PC-3 (cell line): ENCODE measurements at places on chromosomes 4 and X. TPM values are rescaled to one million over a fixed set of nuclear protein-coding genes. Genes with fewer than 3 reads are reported as not detected.

DNA sequence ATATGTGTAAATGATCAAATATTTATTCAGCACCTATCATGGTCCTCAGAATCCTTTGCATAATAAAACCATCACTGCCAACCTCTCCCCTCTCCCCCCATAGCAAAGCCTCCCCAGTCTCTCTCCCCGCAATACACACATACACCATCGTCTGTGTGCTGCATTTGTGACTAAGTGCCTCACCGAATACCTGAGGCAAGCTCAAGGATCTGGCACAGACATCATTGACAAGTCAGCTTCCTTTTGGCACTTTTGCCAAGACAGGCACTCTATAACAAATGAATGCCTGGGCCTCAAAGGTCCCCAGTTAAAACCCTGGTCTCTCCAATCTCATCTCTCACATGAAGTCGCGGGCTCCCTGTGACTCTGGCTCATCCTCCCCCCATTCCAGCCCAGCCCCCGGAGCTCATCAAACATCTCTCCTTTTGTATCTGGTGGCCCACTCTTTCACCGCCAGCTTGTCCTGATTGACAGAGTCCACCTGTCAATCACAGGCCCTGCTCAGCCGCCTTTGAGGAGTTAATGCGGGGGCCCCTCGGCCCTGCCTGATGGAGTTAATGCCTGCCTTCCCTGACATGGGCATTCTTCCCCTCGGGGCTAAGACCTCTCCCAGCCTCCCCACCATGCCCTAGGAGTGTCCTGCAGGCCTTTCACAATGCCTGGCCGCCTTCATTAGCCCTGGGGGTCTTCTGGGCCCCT is 135.8 kb upstream of the ATP6AP2 start:
- no peak overlapping the region for H3K27ac ChIP-seq
- H3K27me3 ChIP-seq = peaks cover 13% of the 10 kb centered on the region; the same call in 1 of the 2 replicates
- H3K4me1 ChIP-seq = no peaks in the 10 kb centered on the region
- H3K4me3 ChIP-seq = no peak overlapping the region
- no peaks in the 10 kb centered on the region for H3K36me3 ChIP-seq
- peak; percentile 22 for DNase-seq

Gene ZNF81
- 4.4 and 9.5 TPM in 2 replicates for total RNA-seq

DNA sequence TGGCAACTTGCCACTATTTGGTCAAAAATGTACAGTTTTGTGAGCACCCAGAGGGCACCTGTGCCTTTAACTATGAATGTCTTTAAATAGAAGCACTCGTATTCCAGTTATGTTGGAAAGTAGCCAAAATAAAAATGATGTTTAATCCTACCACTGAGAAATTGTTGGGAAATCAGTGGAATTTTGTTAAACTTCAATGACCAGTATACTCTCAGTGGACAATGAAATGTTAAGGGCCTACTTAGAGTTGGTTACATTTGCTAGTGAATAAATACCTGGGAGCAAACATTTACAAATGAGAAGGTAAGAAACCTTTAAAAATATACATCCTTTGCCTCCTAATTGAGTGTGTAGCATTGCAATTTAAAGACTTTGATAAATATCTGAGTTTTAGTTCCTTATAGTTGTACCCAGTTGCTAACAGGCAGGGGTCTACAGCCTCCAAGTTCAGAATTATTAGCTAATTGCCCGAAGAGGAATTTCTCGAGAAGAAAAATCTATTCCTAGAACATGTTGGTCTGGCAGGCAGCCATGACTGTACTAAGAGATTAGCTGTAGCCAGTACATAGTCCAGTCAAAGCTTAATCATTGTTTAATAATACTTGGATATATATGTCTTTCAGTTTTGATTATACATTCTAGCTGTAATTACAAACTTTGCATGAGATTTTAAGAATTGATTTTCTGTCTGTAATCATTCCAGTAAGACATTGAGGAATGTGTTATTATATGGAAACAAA is 93.2 kb downstream of the IL1RAPL2 start:
- no peaks in the 10 kb centered on the region for H3K27me3 ChIP-seq
- no peak overlapping the region; the same call in 1 of the 2 replicates for H3K27ac ChIP-seq
- H3K4me1 ChIP-seq = peaks cover 15% of the 10 kb centered on the region
- H3K4me3 ChIP-seq = peak overlapping the region; percentile 36; the same call in 1 of the 2 replicates

GRCh38 chr4:31234901-31235300 is 514.7 kb downstream of the PCDH7 start:
- DNase-seq = no peak
- H3K4me3 ChIP-seq = no peak overlapping the region
- H3K27ac ChIP-seq = no peak overlapping the region

GRCh38 chr4:39613093-39613656 is 25.5 kb downstream of the SMIM14 start:
- peaks cover 72% of the 10 kb centered on the region for H3K4me1 ChIP-seq
- peak overlapping the region; percentile 78 for H3K27ac ChIP-seq

DNA sequence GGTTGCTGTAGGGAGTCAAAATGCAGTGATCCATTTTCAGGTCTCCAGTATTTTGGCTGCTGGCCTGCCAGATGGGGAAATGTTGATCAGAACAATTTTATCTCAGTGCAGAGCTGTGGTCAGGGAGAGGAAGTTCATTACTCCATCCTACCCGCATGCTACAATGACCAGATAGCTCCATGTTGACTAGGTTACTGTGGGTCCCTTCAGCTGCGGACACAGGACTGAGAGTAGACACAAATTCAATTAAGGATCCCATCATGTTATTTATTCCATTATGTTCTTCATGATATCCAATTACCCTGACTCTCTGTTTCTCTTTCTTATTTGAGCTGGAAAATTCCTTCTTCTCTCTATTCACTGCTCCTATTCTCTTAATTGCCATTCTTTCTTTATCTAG is 16.3 kb downstream of the SYNPO2 start:
- no peak overlapping the region for H3K4me3 ChIP-seq
- H3K27me3 ChIP-seq = no peaks in the 10 kb centered on the region
- H3K4me1 ChIP-seq = no peaks in the 10 kb centered on the region
- no peak for DNase-seq
- H3K36me3 ChIP-seq = no peaks in the 10 kb centered on the region
- H3K27ac ChIP-seq = no peak overlapping the region

DNA sequence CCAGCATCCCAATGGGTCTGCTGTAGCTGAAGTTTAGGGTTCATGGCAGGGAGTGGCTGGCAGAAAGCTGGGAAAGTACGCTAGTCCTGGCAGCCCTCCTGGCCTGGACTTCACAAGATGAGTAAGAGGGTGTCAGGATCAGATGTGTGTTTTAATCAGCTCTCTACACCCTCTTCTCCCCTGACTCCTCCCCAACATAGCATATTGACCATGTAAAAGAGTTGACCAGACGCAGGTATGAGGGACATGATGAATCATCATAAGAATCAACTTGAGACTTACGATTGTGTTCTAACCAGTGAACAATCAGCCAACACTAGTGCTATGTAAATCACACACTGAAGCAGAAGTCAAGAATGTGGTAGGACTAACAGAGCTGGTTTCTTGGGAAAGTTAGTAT is 5.3 kb downstream of the SOWAHB start:
- H3K36me3 ChIP-seq = no peaks in the 10 kb centered on the region
- DNase-seq = peak; percentile 76
- no peak overlapping the region for H3K4me3 ChIP-seq
- peaks cover 19% of the 10 kb centered on the region for H3K4me1 ChIP-seq
- H3K27ac ChIP-seq = peak overlapping the region; percentile 67

Gene FTSJ1
- 175 and 189 TPM in 2 replicates for total RNA-seq

DNA sequence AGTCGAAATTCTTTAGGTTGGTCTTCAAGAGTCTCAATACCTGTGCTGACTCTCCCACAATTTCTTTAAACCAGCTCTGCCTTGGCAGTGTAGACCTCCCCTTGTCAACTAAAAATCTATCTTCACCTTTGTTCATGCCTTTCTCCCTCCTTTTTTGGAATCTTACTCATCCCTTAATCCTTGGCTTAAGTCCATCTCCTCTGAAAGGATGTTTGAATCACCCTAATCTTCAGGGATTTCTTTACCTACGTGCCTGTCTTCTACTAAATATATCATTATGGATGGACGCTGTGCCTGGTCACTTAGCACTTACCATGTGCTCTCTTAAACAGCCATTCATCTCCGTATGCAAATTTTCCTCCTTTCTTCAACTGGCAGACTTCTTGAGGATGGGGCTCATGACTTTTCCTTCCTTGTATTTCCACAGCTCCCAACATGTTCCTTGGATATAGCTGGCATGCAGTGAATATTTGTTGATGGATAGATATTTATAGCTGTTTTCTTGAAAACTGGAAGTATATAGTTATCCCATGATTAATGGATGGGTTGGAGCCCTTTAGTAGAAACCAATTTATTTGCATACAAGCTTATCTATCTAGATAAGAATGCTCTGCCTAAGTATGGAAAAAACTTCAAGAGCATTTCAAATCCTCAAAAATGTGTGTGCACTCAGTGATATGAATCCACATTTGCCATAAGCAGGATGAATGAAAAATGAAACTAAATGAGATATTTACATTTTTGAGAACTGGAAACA is 166.6 kb downstream of the SPRY1 start:
- DNase-seq = peak; percentile 82
- H3K27ac ChIP-seq = peak overlapping the region; percentile 68
- peaks cover 36% of the 10 kb centered on the region for H3K4me1 ChIP-seq
- H3K4me3 ChIP-seq = no peak overlapping the region
- no peaks in the 10 kb centered on the region for H3K27me3 ChIP-seq
- H3K36me3 ChIP-seq = no peaks in the 10 kb centered on the region

- no peak for DNase-seq
- peaks cover 22% of the 10 kb centered on the region for H3K4me1 ChIP-seq
- no peak overlapping the region for H3K4me3 ChIP-seq
- H3K36me3 ChIP-seq = no peaks in the 10 kb centered on the region
- H3K27me3 ChIP-seq = no peaks in the 10 kb centered on the region
Observed at GRCh38 chr4:53941331-53941730, 123.1 kb downstream of the CHIC2 start.

GRCh38 chrX:153928846-153929245 is 2.8 kb upstream of the ARHGAP4 start:
- peaks cover 11% of the 10 kb centered on the region for H3K36me3 ChIP-seq
- peaks cover 26% of the 10 kb centered on the region for H3K4me1 ChIP-seq
- no peak overlapping the region for H3K27ac ChIP-seq

GRCh38 chrX:68084765-68085164 is 348.5 kb downstream of the OPHN1 start:
- H3K27me3 ChIP-seq = no peaks in the 10 kb centered on the region
- DNase-seq = no peak
- H3K27ac ChIP-seq = no peak overlapping the region
- no peak overlapping the region for H3K4me3 ChIP-seq
- no peaks in the 10 kb centered on the region for H3K4me1 ChIP-seq
- no peaks in the 10 kb centered on the region for H3K36me3 ChIP-seq

DNA sequence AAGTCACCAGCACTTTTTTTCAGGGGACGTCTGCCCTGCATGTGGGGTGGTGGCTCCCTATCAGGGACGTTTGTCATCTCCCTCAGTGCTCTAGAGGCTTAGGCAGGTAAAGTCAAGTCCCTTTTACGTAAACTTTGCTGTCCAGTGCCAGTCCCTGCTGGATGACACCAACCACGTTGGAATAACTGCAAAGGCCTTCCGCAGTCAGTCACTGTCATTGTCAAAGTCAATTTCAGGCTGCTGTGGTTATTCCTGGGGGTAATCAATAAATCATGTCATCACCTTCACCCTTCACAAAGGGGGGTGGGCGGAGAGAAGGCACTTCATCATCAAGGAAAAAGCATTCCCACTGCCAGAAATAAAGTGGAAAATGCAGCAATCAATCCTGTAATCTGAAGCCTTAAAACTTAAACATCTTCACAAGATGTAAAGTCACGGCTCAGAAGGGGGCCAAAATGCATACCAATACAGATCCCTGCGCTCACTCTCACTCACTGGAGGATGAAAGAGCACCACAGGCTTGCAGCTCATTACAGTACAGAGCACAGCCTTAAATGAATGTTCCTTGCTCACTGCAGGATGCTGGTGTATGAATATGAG is 56.2 kb downstream of the CLDN22 start:
- H3K4me1 ChIP-seq = peaks cover 20% of the 10 kb centered on the region
- H3K27me3 ChIP-seq = no peaks in the 10 kb centered on the region
- H3K27ac ChIP-seq = no peak overlapping the region
- peaks cover 9% of the 10 kb centered on the region; the same call in 1 of the 2 replicates for H3K36me3 ChIP-seq

- no peaks in the 10 kb centered on the region for H3K4me1 ChIP-seq
- H3K36me3 ChIP-seq = no peaks in the 10 kb centered on the region
- no peak overlapping the region for H3K4me3 ChIP-seq
Observed at GRCh38 chr4:98802770-98803198, 126.1 kb downstream of the EIF4E start.

DNA sequence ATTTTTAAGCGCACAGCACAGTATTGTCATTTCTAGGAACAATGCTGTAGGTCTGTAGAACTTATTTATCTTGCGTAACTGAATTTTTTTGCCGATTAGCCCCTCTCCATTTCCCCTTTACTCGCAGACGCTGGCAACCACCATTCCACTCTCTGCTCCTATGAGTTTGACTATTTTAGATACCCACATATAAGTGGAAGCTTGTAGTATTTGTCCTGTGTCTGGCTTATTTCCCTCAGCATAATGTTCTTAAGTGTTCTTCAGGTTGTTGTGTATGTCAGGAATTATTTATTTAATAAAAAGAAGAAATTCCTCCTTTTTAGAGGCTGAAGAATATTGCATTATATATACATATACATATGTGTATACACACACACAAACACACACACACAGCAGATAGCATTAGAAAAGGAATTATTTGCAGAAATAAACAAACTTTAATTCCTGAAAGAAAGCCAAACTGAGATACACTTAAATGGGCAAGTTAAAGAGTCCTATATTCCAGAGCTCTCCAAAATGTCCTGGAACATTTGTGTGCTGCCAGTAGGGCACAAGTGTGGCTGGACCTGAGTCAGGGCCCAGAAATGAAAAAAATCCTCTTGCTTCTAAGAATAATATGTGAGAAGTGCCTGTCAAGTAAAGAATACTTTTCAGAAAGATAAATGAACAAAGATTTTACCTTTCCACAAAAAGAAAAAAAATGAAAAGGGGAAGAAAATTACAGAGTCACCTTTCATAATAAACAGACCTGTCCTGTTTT is 4.5 kb upstream of the ZNF330 start:
- peaks cover 17% of the 10 kb centered on the region; the same call in 1 of the 2 replicates for H3K27me3 ChIP-seq
- no peak overlapping the region for H3K4me3 ChIP-seq
